H1 (cell line): ENCODE measurements at places on chromosomes 4 and X. TPM values are rescaled to one million over a fixed set of nuclear protein-coding genes. Genes with fewer than 3 reads are reported as not detected.

Gene GUCY1A1
- not detected in 2 replicates for total RNA-seq

Gene ARSJ
- total RNA-seq = 5.8 and 6.3 TPM in 2 replicates

Gene GAGE1
- not detected in 2 replicates for total RNA-seq

Gene CORIN
- total RNA-seq = 0.17 and 0.32 TPM in 2 replicates

GRCh38 chr4:57059890-57060716 lies 50.1 kb downstream of the IGFBP7 start:
- no peak for DNase-seq

DNA sequence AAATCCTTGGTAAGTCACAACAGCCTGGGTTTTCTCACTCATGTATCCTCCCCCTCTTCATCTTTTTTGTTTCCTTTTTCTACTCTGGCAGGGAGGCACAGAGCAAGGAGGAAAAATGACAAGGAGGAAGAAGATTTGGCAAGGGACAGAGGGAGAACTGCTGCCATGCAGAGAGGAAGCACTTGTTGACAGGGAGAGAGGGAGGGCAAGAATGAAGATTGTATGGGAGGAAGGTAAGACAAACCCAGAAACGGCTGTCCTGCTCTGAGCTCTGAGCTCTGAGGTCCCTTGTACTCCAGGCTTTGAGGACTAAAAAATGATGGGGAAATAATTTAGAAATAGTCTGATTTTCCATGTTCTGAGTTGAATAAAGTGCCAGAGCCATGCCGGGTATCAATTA lies 123.9 kb downstream of the DCHS2 start:
- no peak for DNase-seq

DNA sequence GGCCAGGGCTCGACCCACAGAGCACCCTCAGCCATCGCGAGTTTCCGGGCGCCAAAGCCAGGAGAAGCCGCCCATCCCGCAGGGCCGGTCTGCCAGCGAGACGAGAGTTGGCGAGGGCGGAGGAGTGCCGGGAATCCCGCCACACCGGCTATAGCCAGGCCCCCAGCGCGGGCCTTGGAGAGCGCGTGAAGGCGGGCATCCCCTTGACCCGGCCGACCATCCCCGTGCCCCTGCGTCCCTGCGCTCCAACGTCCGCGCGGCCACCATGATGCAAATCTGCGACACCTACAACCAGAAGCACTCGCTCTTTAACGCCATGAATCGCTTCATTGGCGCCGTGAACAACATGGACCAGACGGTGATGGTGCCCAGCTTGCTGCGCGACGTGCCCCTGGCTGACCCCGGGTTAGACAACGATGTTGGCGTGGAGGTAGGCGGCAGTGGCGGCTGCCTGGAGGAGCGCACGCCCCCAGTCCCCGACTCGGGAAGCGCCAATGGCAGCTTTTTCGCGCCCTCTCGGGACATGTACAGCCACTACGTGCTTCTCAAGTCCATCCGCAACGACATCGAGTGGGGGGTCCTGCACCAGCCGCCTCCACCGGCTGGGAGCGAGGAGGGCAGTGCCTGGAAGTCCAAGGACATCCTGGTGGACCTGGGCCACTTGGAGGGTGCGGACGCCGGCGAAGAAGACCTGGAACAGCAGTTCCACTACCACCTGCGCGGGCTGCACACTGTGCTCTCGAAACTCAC lies 3.6 kb downstream of the MID1IP1 start:
- DNase-seq = no peak
